ENCODE measurements at places on chromosomes 2 and 18.

GRCh38 chr2:134727385-134727784, 8.6 kb upstream of the TMEM163 start:
- DNase-seq = peak; percentile 79

GRCh38 chr2:14313341-14313740, 319.2 kb upstream of the LRATD1 start:
- DNase-seq = no peak

DNA sequence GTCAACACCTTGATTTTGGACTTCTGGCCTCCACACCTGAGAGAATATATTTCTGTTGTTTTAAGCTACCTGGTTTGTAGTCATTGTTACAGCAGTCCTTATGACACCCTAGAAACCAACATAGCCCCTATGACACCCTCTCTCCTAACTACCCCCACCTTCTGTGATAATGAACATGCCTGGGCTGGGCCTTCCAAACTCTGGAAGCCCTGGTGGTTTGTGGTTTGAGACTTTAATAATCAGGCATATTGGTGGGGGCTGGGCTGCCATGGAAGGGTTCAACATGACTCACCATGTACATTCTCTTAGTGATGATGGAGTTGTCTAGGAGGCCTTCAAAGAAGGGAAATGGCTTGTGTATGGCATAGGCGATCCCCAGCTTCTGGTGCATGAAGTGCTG, 3.3 kb downstream of the SP110 start:
- no peak for DNase-seq

- DNase-seq = peak; percentile 77
Measured at GRCh38 chr2:30072250-30072842, 74.5 kb upstream of the YPEL5 start.

- DNase-seq = no peak
Measured at GRCh38 chr2:82055846-82056245, 1751.3 kb upstream of the LRRTM1 start.

DNA sequence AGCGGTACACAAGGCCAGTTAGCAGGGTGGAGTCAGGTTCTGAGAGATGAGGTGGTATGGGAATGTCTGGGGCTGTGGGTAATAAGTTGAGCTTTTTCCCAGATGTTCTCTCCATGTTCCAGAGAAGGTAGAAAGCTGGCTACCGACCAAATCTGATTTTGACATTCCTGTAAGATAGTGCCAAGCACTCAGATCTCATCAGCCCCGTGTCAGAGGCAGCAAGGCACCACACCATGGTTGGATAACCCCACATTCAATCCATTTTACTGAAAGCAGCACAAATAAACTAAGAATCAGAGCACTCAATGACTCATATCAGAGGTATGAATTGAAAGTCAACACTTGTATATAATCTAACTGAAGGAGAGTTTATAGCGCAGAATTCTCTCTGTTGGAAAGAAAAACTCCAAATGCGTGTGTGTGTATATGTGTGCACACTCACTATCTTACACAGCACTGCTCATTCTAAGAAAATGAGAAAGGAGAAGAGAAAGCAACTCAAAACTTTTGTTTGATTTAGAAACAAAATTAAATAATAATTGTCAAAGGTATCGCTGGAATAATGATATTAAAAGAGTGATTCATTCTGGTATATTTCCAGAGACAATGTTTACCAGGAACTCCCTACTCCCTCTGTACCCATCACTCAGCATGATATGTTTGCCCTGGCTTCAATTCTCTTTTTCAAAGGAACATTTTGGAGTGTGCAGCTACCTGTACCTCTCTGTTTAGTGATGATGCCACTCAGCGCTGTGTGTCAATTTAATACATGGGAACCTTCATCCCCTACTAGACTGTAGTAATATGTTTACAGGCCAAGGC, 375.1 kb upstream of the ID2 start:
- DNase-seq = no peak

- peak; percentile 77 for DNase-seq
Measured at GRCh38 chr2:237731663-237732062, 66.9 kb upstream of the RBM44 start.

GRCh38 chr2:48438266-48438665, 91.7 kb upstream of the STON1 start:
- DNase-seq = no peak

- no peak for DNase-seq
Measured at GRCh38 chr2:85753035-85753524, 711 bp upstream of the ATOH8 start.

DNA sequence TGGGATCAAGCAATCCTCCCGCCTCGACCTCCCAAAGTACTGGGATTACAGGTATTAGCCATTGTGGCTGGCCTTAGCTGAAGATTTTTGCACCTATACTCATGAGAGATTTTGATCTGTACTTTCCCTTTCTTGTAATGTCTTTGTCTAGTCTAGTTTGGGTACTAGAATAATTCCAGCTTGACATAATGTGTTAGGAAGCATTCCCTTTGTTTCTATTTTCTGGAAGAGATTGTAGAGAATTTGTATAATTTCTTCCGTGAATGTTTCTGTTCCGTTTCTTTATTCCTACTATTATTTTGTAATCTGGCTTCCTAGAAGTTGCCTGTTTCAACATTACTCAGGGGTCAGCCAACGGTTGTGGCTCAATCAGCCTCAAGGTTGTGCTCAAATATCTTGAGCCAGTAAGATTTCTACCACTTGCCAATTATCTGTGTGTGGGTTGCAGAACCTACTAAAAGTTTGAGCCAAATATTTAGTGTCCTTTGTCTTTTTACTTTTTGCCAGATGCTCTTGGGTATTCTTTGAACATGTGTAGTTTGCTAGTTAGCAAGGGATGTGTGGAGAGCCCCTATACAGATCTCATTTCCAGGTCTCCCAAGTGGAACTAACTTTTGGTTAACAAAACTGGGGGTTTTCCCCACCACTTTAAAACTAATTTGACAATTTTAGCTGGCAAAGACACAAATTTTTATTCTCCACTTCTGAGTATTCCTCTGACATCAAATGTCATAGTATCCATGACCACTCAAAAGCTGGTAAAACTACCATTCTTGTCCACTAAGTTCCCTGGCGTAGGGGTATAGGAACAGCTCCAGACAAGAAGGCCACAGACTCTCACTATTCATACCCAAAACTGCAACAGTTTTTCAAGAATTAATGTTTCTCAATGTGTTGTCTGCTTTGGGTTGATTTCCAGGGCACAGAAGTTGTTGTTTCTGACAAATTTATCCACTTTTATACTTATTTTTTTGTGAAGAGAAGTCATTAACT, 42.8 kb upstream of the BAZ2B start:
- peak; percentile 84 for DNase-seq

GRCh38 chr2:85160966-85161960, 28.1 kb downstream of the TCF7L1 start:
- DNase-seq = peak; percentile 35

GRCh38 chr18:28086670-28087552, 90.0 kb downstream of the CDH2 start:
- DNase-seq = peak; percentile 75

DNA sequence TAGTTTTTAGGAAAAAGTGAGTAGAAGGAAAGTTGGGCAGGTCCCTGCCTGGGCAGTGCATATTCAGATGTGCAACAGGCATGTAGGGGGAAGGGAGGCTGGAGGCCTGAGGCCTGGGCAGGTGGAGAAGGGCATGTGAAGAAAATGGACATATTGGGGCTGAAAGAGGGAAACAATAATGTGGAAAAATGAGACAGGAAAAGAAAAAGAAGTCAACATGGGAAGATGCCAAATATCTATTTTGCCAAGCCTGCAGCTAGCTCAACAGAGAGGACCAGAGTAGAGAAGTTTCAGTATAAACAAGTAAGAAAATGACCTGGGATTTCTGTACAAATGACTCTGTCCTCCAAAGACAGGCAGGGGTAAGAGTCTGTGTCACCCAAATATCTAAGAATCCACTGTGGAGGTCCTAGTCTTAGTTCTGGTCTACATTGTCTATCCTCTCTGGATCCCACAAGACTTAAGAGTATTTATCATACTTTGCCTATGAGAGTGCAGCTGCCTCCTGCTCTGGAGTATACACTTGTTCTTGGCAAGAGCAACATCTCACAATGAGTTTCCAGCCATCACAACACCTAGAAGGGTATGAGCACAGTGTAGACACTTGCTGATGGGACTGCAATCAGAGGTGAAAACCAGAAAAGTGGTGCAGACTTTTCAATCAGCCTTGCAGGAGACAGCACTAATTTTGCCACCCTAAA, 80.2 kb downstream of the CLHC1 start:
- DNase-seq = no peak

DNA sequence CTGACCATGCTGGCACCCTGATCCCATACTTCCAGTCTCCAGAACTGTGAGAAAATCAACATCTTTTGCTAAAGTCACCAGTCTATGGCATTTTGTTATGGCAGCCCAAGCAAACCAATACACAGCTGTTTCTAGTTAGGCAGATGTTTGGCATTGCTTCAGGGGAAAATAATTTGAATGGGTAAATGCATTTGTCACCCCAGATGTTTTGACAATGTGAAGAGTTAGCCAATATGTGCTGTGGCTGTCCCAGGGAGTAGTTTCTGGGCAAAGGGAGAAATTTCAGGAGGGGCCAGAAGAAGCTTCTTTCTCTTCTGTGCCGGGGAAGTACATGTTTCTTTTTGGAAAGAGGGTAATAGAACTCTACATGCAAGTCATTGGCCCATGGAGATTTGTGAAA, 619.0 kb downstream of the SLC4A3 start:
- no peak for DNase-seq

DNA sequence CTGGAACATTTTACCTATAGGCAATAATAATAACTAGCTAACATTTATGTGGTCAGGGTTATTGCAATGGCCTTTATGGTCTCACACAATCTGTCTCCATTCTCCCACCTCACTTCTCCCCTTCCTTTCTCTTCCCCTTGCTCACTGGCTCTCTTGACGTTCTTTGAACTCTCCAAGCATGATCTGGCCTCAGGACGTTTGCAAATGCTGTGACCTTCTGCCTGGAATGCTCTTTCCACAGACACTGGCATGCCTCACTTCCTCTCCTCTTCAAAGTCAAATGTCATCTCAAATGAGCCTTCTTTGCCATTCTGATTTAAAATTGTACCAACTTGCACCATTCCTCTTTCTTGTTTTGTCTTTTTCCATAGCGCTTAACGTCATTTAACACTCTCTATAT, 25.3 kb upstream of the GCG start:
- no peak for DNase-seq

- peak; percentile 47 for DNase-seq
Measured at GRCh38 chr2:36706021-36706876, 9.7 kb downstream of the VIT start.

GRCh38 chr2:167966937-167967913, 280.2 kb downstream of the STK39 start:
- peak; percentile 17 for DNase-seq

DNA sequence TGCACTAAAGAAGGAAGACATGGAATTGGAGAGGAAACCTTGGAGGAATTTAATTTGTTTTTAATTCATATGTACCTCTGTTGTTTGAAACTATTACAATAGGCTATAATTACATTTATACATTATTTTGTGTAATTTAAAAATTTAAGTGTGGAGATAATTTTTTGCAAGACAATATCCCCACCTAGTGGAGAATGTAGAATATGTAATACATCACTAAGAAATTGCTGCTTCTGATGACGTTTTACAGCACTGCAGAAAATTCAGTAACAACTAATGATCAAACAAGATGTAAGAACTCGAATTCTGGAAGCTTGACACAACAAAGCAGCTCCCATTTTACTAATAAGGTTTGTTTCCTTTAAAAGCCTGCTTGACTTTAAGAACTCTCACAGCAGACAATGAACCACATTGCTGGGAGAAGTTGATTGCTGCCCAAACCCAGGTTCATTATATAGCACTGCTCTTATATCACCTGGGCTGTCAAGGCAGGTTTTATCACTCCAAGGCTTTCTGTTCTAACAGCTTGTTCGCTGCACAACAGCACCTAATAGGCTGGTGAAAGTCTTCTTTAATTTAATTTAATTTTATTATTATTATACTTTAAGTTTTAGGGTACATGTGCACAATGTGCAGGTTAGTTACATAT, 53.4 kb downstream of the THADA start:
- DNase-seq = peak; percentile 73

DNA sequence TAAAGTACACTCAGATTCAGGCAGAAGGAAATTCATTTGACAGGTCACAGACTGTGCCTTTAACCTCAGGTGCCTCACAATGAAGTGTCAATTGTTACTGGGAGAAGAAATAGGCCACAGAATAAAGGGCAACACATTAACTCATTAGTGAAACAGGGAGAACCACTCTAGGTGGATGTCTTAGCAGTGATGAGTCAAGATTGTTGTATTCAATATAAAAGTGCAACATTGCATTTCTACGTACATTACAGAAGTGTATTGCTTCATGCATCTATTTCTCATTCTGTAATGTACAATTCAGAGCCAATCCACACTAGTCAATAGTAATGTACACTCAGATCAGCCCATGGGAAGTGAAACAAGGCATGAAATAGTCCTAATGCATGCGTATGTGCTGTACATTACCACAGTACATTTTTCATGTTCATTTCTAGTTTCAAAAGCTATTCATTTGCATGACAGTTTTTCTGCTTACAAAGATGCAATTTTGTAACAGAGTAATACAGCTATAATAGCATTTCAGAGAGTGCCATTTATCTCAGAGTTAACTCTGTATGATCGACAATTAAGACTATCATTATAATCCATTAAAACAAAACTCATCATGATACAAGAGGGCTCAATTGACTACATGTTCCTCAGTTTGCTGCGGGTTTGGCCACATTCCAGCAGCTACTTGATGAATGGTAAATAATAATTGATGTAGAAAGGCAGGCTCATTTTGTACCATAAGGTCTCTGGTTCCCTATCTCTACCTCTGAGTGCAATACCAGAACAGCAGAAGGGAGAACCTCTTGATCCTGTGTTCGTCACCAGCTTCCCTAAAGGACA, 12.2 kb upstream of the ARL5A start:
- no peak for DNase-seq

DNA sequence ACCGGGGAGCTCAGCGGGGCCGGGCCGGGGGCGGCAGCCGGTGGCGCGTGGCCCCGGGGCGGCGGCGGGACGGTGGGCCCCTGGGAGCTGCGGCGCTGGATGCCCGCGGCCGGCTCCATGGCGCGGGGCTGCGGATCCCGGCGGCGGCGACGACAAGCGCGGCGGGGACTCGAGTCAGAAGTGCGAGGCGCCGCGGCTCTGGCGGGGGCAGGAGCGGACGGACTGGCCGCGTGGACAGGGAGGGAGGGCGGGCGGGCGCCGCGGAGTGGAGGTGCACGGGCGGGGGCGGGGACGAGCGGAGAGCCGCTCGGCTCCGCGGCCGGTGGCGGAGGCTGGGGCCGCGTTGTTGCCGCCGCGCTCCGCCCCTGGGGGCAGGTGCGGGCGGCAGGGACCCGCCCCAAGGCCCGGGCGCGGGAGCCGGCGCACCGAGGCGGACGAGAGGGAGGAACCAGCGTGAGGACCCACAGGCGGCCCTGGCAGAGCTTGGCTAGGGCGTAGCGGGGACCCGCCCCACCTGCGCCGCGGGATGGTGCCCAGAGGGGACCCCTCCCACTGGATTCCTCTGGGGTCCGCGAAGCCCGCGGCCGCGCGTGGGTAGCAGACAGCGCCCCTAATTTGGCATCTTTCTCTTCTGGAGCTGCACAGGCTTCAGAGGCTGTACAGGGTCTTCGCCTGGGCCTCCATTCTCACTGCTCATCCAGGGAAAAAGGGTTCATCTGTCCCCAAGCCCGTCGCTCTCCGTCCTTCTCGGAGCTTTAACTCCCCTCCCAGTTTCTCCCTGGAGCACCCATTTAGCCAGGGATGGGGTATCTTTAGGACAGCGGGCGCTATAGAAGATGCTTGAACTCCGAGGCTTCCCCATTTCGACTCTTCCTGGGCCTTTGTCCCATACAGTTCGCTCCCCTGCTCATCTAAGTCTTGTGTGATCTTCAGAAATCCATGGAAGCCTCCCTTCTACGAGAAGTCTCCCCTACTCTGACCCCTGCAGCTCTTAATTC, at the start of gene TMEM163:
Gene TMEM163, minus strand, starts transcription at position 184 of the 998 bp plus-strand sequence.
- DNase-seq = no peak

- no peak for DNase-seq
Measured at GRCh38 chr2:149278161-149278871, 52.1 kb upstream of the LYPD6 start.

Measured in cardiac fibroblast (primary cell).